Ovary (tissue), 10 donors: ENCODE measurements at places on chromosomes 2 and 18. TPM values are rescaled to one million over a fixed set of nuclear protein-coding genes. Genes with fewer than 3 reads are reported as not detected.

The IL1R2 gene
- 0.91 TPM for total RNA-seq

The HOXD8 gene
- total RNA-seq: 36.2 TPM

The RAB31 gene
- total RNA-seq: 37.9 TPM

The CRYGC gene
- total RNA-seq: not detected

The RAPGEF4 gene
- 6.8 TPM for total RNA-seq

The UGT1A5 gene
- not detected for total RNA-seq

The RFTN2 gene
- 16.4 TPM for total RNA-seq

DNA sequence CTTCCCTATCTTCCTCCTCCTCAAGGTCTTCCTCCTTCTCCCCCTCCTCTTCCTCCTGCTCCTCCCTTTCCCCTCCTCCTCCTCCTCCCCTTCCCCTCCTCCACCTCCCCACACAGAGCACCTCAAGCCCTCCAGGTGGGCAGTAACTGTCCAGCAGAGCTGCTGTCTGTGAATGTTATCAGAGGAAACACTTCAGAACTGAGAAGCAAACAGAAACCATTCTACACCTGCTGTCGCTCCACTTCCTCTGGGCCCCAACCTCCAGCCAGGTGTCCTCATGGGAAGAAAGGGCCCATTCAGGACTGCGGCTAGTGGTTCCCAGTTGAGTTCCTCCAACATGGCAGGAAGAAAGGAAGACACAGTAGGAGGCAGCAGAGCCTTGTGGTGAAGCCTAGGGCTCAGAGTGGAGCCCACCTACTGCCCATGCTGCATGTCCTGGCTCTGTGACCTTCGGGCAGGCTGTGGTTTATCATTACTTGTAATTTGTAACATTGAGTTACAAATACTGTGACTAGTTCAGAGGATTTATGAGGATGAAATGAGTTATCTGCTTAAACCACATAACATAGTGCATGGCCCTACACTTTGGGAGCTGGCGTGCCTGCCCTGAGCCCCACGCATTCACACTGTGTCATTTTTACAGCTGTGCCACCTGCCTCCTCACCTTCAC lies 165.9 kb upstream of the ID2 start:
- no peak for DNase-seq

DNA sequence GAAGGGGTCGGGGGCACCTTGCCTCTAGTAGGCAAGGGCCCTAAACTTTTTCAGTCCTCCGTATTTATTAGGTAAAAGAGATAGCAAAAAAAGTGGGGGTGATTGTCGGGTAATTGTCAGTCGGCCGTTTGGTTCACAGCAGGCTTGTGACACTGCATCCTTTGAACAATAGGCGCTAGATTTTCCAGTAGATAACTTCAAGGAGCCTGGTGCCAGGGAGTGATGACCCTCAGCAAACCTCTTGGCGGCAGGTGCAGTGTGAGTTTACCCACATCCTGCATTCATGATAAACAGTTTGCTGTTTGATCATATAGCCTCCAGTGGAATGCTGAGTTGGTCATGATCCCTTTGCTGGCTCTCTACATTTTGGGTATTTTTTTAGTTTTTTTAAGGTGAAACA lies 22.9 kb downstream of the SERPINB8 start:
- DNase-seq: no peak

- DNase-seq: no peak
Observed at GRCh38 chr2:230564805-230565779, 147.6 kb upstream of the CAB39 start.

DNA sequence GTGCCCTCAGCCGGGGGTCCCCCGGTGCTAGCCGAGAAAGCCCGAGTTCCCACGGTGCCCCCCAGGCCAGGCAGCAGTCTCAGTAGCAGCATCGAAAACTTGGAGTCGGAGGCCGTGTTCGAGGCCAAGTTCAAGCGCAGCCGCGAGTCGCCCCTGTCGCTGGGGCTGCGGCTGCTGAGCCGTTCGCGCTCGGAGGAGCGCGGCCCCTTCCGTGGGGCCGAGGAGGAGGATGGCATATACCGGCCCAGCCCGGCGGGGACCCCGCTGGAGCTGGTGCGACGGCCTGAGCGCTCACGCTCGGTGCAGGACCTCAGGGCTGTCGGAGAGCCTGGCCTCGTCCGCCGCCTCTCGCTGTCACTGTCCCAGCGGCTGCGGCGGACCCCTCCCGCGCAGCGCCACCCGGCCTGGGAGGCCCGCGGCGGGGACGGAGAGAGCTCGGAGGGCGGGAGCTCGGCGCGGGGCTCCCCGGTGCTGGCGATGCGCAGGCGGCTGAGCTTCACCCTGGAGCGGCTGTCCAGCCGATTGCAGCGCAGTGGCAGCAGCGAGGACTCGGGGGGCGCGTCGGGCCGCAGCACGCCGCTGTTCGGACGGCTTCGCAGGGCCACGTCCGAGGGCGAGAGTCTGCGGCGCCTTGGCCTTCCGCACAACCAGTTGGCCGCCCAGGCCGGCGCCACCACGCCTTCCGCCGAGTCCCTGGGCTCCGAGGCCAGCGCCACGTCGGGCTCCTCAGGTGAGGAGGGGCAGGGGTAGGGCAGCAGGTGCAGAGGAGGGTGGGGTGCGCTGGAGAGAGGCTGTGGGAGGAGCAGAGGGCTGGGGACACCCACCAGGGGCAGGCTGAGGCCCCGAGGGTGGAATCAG lies 14.1 kb upstream of the GMPPA start:
- DNase-seq: no peak

- DNase-seq: no peak
Observed at GRCh38 chr2:195574312-195574711, 82.7 kb upstream of the SLC39A10 start.

GRCh38 chr2:165407466-165407865 lies 62.0 kb upstream of the CSRNP3 start:
- DNase-seq: no peak

DNA sequence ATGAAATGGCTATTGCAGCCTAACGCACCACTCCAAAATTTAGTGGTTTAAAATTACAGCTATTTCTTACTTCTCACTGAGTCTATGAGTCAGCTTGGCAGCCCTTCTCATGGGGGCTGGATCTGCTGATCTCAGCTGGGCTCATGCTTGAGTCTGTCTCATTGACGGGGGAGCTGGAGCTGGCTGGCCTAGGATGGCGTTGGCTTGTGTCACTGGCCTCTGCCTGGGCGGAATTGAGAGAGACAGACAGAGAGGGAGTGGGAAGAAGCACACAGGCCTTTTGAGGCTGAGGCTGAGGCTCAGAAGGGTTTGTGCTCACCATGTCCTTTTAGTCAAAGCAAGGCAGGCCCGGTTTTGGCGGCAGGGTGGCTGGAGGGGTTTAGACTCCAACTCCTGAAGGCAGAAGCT lies 412.1 kb upstream of the MYT1L start:
- peak; percentile 67 for DNase-seq

- no peak for DNase-seq
Observed at GRCh38 chr2:168084288-168084687, 163.1 kb downstream of the STK39 start.

DNA sequence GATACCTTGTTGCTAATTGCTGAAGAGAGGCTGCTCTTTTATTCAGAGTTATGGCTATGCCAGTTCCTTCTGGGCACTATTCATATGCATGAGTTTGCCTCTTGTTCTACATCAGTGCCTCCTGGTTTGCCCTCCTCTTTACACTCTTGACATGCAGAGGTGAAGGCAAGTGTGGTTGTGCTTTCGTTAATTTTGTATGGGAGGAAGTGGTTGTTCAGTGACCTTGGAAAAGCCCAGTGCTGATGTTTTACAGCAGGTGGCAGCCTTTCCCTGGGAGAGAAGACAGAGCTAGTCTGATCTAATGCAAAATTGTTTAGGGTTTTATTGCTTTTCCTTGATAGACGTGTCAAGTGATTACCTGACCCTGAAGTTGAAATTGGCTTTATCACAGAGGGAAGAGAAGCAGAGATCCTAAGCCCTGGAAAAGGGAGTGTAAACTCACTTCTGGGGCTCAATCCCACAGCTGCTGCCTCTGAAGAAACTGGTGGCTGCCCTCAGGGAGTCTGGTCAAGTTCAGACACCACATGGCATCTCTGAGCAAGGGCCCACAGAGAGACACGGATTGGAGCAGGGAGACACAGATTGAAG lies 30.5 kb upstream of the VPS54 start:
- DNase-seq: peak; percentile 61

- DNase-seq: no peak
Observed at GRCh38 chr2:143856978-143857377, 662.9 kb downstream of the ZEB2 start.

- DNase-seq: no peak
Observed at GRCh38 chr2:73859721-73860586, 31.2 kb downstream of the STAMBP start.

DNA sequence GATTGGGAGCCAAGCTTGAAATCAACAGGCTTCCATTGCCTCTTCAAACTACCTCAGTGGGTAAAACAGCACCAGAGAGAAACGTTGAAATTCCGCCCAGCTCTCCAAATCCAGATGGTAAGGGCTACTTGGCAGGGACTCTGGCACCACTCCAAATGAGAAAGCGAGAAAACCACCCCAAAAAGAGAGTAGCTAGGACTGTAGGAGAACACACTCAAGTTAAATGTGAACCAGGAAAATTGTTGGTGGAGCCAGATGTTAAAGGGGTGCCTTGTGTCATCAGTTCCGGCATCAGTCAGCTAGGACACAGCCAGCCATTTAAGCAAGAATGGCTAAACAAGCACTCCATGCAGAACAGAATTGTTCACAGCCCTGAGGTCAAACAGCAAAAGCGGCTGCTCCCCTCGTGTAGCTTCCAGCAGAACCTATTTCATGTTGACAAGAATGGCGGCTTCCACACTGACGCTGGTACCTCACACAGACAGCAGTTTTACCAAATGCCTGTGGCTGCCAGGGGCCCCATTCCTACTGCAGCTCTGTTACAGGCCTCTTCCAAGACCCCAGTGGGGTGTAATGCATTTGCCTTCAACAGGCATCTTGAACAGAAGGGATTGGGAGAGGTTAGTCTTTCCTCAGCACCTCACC lies 167.3 kb downstream of the ASXL3 start:
- no peak for DNase-seq

DNA sequence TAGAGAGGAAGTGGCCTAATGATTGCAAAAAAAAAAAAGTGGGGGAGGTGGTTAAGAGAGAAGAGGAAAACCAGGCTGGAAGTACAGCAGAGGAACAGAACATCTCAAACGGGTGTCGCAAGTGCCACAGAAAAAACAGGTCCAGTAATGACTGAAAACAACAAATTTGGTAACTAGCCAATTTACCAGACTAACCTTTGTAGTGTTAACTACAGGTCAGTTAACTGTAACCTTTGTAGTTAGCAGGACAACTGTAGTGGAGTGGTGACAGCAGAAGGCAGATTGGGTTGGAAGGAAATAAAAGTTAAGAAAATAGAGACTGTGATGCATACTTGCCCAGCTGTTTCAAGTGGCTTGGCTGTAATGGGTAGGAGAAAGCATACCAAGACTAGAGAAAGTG lies 91.4 kb upstream of the CHST9 start:
- DNase-seq: no peak

DNA sequence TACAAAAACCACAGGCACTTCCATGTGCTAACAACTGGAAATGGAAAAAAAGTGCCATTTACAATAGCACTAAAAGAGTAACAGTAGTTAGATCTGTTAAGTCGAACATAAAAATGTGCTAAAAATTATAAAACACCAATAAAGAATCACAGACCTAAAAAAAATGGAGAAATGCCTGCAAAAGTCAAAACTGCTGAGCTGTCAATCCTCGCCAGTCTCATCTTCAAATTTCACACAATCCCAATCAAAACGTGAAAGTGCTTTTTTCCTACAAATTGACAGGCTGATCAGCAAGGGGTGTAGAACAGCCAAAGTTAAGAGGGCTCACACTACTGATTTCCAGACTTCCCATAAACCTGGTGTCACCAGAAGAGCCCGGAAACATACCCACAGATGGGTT lies 53.2 kb downstream of the ANO7 start:
- no peak for DNase-seq

DNA sequence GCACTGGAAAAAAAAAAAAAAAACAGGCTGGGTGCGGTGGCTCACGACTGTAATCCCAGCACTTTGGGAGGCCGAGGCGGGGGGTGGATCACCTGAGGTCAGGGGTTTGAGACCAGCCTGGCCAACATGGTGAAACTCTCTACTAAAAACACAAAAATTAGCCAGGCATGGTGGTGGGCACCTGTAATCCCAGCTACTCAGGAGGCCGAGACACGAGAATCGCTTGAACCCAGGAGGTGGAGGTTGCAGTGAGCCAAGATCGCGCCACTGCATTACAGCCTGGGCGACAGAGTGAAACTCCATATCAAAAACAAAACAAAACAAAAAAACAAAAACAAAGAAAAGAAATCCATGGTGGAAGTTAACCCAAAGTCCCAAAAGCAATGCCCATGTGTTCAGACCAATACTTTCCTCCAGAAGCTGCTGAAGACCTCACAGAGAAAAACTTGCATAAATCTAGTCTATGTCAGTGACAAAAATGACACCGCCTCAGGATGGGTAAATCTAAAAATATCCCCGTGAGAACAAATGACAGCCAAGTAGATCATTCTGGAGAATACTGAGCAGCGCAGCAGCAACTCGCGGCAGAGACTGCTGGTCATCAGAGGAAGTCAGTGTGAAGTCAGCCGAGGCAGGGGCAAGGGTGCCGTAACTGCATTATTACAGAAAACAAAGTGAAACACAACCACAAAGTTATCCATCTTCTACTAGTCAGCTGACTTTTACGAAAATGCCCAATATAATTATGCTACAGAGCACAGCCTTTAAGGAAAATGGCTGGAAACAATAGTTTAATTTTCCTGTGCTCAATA lies 41.0 kb downstream of the LPIN2 start:
- peak; percentile 49 for DNase-seq

GRCh38 chr18:44816050-44816449 lies 135.4 kb downstream of the SETBP1 start:
- DNase-seq: no peak

DNA sequence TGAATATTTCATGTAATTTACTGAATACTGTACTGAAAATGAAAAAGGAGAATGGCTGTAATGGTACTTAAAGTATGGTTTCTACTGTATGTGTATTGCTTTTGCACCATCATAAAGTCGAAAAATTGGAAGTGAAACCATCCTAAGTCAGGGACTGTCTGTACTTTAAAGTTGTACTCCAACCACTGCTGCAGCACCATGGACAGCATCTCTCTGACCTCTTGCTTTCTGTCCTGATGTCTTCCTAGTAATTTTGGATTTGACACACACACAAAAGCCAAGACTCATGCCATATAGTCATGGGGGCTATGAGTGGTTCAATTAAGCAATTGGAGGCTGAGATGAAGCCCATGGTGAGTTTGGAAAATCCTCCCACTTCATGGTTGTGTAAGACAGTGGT lies 256.3 kb upstream of the PKDCC start:
- peak; percentile 54 for DNase-seq

GRCh38 chr2:170586571-170587095 lies 128.5 kb upstream of the SP5 start:
- DNase-seq: no peak
